ENCODE measurements at places on chromosomes 2 and 18.
A peak's percentile ranks its signal among the peaks of the same experiment; 100 is the strongest.

- no peak for DNase-seq
These were observed 73.1 kb downstream of the FTCDNL1 start for GRCh38 chr2:199777916-199778315.

DNA sequence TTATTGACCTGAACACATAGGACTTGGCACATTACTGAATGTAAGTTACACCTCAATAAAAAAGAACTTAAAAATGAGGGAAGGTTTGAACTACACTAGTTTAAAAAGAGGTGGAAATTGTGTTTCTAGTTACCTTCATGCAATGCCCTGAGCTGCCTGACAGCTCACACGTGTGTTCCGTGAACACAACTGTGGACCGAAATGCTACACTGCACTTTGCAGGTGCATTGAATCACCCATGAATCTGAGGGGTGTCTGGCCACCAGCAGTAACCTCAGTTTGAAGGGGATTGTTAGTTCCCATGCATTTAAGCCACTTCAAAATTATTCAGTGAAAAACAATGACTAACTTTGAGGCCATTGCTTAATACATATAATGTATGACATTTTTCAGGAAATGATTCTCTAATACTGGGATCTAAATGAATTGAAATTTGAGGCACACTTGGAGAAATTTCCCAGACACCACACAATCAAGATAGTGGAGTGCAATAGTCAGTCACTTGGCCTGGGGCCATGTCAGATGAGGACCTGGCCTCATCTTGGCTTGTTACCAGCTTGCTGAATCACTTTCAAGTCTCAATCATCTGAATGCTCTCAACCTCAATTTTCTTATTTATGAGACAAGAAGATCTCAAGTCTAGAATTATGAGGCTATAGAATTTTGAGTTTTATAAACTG is 59.3 kb downstream of the MYL12B start:
- peak; percentile 40 for DNase-seq

GRCh38 chr18:48902856-48903601 is 47.7 kb downstream of the SMAD7 start:
- DNase-seq: peak; percentile 24

DNA sequence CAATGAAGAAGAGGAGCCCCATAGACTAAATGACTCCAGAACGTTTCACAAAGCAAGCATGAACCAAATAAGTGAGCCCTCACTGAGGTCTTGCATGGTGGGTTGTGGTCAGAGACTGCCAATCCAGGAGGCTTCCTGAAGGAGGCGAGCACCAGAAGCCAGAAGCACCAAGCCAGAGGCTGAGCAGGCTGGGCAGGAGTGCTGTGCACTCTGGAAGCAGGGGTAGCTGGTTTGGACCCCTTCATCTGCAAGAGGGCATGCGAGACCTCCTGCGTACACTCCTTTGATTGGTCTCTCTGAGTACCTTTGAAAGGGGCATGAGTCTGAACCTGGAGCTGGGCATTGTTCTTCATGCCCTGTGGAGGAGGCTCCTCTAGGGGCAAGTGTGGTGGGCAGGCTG is 192.5 kb downstream of the HAUS1 start:
- no peak for DNase-seq

- DNase-seq: no peak
These were observed 749 bp upstream of the PTMA start for GRCh38 chr2:231707625-231707926.

GRCh38 chr2:12127638-12128037 is 381.2 kb downstream of the LPIN1 start:
- DNase-seq: no peak

DNA sequence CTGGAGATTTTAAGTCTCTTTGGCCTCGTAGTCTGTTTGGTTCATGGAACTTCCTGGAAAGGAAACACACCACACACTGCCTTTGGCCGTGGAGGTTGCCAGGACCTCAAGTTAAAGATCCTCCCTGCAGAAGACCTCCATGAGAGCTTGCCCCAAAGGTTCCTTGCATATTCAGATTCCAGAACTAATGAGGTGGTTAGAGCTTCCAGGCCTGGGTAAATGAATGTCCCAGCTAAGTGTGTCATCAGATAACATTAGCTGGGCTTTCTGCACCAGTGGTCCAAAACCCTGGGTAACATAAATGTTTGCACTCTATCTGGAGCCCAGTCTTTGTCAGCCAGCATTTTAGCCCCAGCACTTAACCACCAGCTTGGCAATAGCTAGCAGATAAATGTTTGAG is 122.1 kb upstream of the EML6 start:
- DNase-seq: no peak

Data from thyroid gland (tissue), 4 donors.